ENCODE measurements at places on chromosomes 4 and X.

DNA sequence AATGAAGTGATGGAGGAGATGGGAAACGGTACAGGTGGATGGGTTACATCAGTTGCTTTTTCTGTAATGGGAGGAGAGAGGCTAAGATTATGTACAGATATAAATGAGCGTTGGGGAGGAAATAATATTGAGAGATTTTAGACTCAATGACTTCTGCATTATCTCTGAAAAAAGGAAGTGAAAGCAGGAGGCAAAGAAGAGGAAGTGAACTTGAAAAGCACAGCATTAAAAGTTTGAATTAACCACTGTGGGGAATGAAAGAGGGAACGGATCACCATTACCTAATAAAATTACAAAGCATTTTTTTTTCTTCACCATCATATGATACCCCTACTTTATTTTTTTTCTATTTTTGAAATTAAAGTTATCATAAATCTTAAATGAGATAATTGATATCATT is 1025.5 kb downstream of the RPA4 start:
- DNase-seq, result no peak

DNA sequence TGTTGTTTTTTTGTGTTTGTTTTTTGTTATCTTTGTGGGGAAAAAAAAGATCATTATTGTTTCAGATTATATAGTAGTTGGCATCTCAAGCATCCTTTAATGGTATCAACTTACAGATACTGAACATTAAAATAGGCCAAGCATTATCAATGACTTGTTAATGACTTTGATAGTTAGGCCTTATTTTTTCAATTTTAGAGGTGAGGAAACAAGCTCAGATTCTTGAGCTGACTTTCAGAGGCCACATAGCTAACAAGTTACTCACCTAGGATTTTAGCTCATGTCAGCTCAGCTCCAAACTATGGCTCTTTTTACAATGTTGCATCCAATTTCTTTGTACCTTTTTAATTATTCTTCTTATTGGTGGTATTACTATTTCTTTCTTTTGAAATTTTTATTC is 471 bp upstream of the PLAC8 start:
- DNase-seq, result peak; percentile 47

- no peak for DNase-seq
Measured at GRCh38 chr4:105432438-105432837, 41.4 kb downstream of the PPA2 start.

- no peak for DNase-seq
Measured at GRCh38 chr4:170339522-170339921, 249.8 kb upstream of the AADAT start.

GRCh38 chr4:56787380-56787779 is 34.1 kb downstream of the SPINK2 start:
- DNase-seq, result peak; percentile 43

DNA sequence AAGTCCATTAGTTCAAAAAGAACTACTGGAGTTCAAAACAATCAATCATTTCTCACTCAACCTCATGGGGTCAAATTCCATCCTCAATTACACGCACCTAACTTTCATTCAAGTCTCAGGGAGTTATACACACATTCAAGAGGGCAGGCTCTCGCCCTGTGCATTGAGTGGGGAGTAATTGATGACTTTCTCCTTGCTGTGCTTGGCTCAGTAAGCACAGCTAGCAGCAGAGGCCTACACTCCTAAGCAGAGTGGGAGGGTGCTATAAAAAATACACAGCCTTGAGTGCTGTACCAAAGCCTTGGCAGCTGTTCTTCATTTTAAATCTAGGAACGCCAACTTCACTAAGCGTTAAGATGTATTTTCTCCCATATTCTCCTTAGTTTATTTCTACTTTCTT is 958.3 kb upstream of the ADGRL3 start:
- DNase-seq, result no peak

DNA sequence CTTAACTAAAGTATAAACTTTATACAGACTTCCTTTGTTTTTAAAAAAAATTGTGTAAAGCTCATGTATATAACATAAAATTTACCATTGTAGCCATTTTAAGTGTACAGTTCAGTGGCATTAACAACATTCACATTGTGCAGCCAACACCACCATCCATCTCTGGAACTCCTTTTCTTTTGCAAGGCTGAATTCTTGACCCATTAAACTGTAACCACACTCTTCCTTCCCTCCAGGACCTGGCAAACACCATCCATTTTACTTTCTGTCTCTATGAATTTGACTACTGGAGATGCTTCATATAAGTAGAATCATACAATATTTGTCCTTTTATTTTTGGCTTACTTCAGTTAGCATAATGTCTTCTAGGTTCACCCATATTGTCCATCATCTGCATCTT is 104.7 kb downstream of the RASL11B start:
- DNase-seq, result no peak

DNA sequence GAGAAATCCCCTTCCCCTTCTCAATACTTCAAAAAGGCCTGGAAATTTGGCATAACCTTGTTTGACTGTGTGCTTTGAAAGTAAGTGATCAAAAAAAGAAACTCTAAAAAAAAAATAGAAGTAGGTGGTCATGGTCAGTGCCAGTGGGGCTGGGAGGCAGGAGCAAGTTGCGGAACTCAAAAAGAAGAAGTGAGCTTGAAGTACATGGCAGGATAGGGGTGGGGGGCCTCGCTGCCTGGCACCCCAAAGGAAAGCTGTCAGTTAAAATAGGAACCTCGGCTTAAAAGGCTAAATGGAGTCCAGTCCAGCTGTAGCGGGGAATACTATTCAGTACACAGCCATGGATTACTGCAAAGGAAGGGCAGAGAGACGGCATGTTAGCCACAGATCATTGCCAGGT is 12.2 kb upstream of the NKRF start:
- DNase-seq, result no peak
